Substantia nigra (tissue), 51 donors: ENCODE measurements at places on chromosomes 5 and 9.
A peak's percentile ranks its signal among the peaks of the same experiment; 100 is the strongest.

- DNase-seq = no peak
These were observed 58.5 kb upstream of the S1PR3 start for GRCh38 chr9:88932766-88933165.

DNA sequence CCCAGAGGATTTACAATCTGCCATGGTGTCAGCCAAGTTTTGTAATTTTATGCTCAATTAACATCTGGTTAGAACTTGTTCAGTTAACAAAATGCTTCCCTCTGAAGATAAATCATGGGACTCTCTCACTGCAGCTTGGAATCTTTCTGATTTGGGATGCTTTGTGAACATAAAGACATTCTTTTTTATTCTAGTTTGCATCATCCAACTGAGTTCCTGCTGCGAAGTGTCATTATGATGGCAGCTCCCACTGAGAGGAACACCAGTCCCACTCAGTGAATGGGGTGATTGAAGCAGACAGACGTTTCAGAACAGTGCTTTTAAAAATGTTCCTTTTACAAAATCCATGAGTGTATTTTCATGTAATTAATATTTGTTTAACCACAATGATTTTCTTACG, 863.8 kb downstream of the TLE4 start:
- no peak for DNase-seq

GRCh38 chr5:176803943-176804498, 6.3 kb upstream of the UNC5A start:
- no peak for DNase-seq

DNA sequence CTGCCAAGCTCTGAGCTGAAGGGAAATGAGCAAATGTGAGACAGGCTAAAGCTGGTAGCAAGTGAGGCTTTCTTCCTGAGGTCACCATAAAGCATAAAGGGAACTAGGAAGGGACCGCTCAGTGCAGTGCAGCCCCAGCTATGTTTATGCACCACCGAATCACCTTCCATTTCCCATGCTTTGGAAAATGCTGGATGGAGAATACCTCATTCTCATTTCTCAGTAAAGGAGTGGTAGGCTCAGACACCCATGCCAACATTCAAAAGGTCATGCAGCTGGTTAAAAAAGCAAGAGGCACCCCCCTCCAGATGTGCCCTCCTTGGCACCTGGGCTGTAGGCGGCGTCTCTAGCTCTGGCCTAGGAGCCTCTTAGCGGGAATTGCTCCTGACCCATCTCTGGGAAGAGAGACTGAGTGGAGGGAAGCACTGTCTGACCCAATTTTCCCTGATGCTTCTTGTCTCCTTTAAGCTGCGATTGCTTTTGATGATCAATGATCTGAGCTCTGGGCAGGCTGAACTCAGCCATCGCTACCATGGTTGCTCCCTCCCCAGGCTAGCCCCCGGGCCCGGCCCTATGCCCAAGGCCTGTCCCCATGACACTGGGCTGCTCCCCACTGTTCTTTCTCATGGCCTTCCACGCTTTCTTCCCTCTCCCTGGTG, 58.7 kb downstream of the ZNF354C start:
- DNase-seq = no peak

- DNase-seq = no peak
These were observed 48.3 kb downstream of the ERCC6L2 start for GRCh38 chr9:95923794-95924193.

GRCh38 chr9:131752231-131752884, 12.5 kb upstream of the RAPGEF1 start:
- no peak for DNase-seq

DNA sequence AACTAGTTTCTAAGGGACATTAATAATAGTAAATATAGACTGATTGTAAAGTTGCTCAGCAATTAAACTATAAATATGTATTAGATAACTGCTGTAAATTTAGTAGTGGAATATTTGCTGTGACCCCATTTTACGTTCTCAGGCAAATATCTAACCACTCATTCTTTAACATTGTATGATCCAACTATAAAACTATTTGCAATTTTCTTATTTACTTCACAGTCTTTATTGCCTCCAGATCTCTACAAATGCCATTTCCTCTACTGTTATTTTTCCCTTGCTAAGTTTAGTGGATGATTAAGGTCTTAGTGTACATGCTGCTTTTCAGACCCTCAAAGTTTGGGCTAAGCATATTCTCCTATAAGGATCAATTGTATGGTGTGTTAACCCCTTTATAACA, 526.2 kb upstream of the ST8SIA4 start:
- DNase-seq = no peak

DNA sequence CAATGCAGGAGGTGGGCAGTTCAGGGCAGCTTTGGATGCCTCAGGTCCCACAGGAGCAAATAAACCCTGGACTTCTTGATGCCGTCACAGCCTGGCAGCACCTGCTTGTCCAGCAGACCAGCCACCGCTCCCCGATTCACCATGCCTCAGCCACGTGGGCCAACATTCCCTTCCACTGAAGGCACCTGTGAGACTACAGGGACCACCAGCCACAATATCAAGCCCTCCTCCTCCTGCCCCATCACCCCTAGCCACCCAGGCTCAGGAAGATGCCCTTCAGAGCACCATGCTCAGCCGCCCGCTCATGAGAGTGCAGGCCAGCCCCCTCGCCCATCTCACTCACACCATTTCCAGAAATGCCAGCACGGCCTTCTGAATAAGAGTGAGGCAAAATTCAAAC, 234.7 kb downstream of the SYK start:
- no peak for DNase-seq

- no peak for DNase-seq
These were observed 47.3 kb downstream of the FSTL4 start for GRCh38 chr5:133564921-133565565.

- DNase-seq = no peak
These were observed 13.2 kb upstream of the TLX3 start for GRCh38 chr5:171295801-171296200.

DNA sequence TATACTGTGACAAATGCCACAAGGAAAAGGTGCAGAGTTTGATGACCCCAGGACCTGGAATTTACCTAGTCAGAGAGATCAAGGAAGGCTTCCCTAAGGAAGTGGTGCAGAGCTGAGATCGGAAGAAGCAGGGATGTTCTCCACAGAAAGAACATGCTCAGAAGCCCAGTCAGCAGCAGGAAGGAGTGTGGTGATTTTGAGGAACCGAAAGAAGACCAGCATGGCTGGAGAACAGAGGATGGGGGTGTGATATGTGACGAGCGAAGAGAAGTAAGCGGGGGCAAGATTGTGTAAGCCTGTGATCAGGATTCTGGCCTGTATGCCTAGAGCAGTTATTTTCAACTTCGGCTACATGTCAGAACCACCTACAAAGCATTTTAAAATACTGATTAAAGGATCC, 18.7 kb upstream of the PIK3R1 start:
- no peak for DNase-seq

GRCh38 chr9:93037476-93037971, 21.0 kb upstream of the SUSD3 start:
- DNase-seq = no peak

GRCh38 chr9:91156451-91157234, 205.1 kb downstream of the AUH start:
- no peak for DNase-seq

- DNase-seq = no peak
These were observed 2.0 kb upstream of the FAF2 start for GRCh38 chr5:176446028-176446665.

- DNase-seq = no peak
These were observed 327.4 kb downstream of the MARCHF11 start for GRCh38 chr5:15852217-15852616.

GRCh38 chr9:129436751-129437625, 183.9 kb downstream of the C9orf50 start:
- DNase-seq = no peak

- DNase-seq = no peak
These were observed 36.3 kb upstream of the FRMD3 start for GRCh38 chr9:83574482-83574881.

DNA sequence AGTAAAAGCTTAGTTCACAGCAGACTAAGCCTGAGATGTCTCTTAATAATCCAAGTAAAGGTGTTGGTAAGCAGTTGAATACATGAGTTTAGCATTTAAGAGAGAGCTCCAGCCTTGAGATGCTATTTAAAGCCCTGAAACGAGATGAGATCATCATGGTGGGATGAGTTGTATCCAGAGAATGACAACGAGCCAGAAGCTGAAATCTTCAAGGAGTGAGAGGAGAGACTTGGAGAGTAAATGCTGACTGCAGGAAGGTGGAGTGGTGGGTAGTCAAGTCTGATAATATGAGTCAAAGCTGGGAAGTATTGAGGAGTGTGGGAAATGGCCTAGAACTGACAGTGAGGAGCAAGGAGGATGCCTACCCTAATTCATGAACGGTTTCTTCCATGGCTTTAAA, 53.7 kb downstream of the PLAC8L1 start:
- no peak for DNase-seq

GRCh38 chr5:60945813-60946187, 795 bp downstream of the NDUFAF2 start:
- peak; percentile 53 for DNase-seq

- DNase-seq = no peak
These were observed 6.8 kb downstream of the SH2D3C start for GRCh38 chr9:127771570-127772189.

GRCh38 chr5:116971131-116971530, 396.5 kb upstream of the SEMA6A start:
- DNase-seq = no peak

GRCh38 chr9:134494905-134495304, 146.7 kb upstream of the COL5A1 start:
- no peak for DNase-seq

DNA sequence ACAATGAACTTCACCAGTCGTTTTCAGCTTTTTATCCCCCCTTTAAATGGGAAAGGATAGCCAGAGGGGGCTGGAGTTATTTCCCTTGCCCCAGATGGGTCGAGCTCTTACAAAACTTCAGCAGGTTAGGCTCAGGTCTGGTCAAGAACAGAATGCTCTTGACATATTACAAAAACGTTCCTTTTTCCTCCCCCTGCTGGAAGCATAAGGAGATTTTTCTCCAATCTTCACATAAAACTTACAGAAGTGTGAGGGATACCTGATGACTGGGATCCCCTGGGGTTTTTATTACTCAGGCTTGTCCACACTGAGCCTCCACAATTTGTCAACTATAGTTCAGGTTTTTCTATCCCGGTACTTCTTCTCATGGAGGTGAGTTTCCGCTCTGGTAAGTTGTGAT, 60.8 kb downstream of the CSF2 start:
- DNase-seq = no peak

GRCh38 chr9:131744171-131744719, 4.4 kb upstream of the RAPGEF1 start:
- no peak for DNase-seq

DNA sequence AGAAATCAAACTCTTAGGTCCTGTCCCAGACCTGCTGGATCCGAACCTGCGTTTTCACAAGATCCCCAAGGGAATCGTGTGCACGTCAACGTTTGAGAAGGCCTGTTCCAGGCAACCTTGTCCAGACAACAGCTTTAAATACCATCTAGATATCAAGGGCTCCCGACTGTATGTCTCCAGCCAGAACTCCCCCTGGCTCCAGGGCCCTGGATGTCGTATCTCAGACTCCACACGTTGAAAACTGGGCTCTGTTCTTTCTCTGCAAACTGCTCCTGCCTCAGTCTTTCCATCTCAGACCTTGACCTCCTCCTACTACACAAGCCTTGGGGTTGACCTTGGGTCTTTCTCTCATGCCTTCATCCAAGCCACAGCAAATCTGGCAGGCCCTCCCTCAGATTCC, 5.8 kb upstream of the ENG start:
- DNase-seq = no peak

DNA sequence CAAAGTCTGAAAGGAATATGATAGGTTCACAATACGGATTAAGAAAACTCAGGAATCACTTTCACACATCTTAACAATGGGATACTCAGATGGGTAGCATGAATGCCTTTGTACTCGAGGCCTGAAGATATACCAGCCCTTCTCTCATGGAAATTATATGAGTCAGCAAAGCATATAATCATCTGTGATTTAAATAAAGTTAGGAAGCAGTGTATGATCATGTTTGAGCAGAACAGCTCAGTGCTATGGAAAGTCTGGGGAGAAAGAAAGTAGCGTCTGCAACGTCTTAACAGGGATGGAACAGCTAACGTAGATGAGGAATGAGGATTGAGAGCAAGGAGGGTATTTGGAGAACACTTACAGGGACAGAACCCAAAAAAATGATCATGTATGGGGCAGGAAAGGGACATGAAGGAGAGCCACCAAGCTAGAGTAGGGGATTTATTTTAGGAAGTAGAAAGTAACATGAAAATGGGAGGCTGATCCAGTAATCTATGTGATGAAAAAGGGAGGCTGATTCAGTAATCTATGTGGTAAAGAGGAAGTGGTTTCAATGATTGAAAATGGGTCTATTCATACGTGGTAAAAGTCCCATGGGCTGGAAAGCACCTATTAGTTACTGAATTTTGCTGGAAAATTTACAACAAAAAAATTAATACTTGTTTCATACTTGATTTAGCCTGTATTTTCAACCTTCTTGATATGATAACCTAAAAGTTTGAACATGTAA, 85.9 kb downstream of the GNA14 start:
- no peak for DNase-seq

DNA sequence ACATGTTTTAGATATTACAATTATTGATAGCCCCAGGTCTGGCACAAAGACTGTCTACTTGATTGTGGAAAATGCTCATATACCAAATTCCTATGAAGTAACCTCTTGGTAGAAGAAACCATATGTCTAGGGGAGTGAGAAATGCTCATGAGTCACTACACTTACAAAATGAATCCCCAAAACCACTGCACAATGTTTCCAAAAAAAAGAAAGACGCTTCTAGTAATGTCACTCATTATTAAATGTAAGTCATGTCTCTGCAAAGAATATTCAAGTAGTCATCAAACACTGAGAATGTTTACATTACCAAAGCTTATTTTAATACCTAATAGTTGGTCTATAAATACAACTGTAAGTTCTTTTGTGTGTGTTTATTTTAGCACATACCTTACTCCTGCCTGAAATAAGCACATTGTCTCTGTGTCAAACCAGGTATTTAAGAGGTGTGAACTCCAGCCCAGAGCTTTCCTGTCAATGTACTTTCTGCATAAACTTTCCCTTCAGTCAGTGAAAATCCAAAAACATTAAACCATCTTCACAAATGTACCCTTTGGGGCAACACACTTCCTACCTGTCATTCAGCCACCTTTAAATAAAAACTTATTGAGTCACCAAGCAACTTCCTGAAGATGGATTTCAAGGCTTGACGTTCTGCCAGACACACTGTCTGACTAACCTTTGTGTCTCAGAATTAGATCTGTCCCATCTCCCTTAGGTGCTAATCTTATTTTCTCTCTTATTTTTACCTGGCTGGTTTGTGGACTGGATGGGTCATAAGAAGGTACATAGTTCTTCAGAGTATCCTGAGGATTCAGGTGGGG, 194.0 kb downstream of the NFIB start:
- DNase-seq = no peak

DNA sequence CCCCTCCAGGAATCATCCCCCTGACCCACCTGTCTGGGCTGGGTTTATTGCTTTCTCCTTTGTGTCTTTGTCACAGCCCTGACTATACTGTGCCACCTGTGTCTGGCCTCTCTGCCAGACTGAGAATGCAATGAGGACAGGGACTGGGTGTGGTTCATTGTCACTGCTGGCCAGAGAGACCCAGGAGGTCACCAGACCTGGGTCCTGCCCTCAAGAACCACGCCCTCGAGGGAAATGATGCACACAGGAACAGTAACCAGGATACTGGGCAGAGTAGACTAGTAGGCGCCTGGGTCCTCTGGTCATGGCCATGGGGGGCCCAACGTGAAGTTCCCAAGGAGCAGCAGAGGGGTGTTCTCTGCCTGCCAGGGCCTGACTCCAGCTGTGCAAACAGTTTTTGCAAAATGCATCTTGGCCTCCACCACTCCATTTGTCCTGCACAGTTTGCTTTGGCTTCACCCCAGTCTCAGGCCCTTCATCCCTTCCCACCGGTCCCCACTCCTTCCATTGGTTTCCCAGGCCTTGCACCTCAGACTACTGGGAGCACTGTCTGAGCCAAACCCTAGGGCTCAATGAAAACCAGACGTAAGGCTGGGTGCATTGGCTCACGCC, 17.8 kb downstream of the RGS3 start:
- no peak for DNase-seq
